ENCODE measurements at places on chromosomes 4 and X. TPM values are rescaled to one million over a fixed set of nuclear protein-coding genes. Genes with fewer than 3 reads are reported as not detected.

- H3K27ac ChIP-seq: no peak overlapping the region
- no peak overlapping the region for H3K4me3 ChIP-seq
- H3K4me1 ChIP-seq: peaks cover 16% of the 10 kb centered on the region
- no peaks in the 10 kb centered on the region for H3K27me3 ChIP-seq
- H3K36me3 ChIP-seq: no peaks in the 10 kb centered on the region
These were observed 38.8 kb downstream of the MGARP start for GRCh38 chr4:139241086-139241783.

- no peaks in the 10 kb centered on the region for H3K4me1 ChIP-seq
- no peaks in the 10 kb centered on the region for H3K27me3 ChIP-seq
- H3K27ac ChIP-seq: no peak overlapping the region
- H3K36me3 ChIP-seq: no peaks in the 10 kb centered on the region
These were observed 57.2 kb downstream of the EGF start for GRCh38 chr4:109969919-109970318.

DNA sequence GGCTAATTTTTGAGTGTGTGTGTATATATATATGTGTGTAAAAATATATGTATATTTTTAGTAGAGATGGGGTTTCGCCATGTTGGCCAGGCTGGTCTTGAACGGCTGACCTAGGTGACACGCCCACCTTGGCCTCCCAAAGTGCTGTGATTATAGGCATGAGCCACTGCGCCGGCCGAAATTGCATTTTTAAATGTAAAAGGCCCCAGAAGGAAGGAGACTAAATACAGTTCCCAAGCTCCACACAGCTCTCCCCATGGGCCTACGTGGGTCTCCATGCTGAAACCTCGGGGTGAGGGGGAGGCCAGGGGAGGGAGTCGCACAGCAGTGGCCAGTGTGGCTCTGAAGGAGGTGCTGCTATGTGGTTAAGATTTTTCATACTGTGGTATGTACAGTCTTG lies 12.8 kb upstream of the CDKN2AIP start:
- DNase-seq: no peak
- no peak overlapping the region for H3K27ac ChIP-seq
- no peaks in the 10 kb centered on the region for H3K27me3 ChIP-seq
- H3K4me1 ChIP-seq: no peaks in the 10 kb centered on the region
- no peaks in the 10 kb centered on the region for H3K36me3 ChIP-seq

GRCh38 chrX:105116486-105116885 lies 104.0 kb downstream of the TEX13A start:
- no peak overlapping the region for H3K4me3 ChIP-seq
- H3K27ac ChIP-seq: no peak overlapping the region
- DNase-seq: no peak
- no peaks in the 10 kb centered on the region for H3K27me3 ChIP-seq
- no peaks in the 10 kb centered on the region for H3K4me1 ChIP-seq
- H3K36me3 ChIP-seq: no peaks in the 10 kb centered on the region

DNA sequence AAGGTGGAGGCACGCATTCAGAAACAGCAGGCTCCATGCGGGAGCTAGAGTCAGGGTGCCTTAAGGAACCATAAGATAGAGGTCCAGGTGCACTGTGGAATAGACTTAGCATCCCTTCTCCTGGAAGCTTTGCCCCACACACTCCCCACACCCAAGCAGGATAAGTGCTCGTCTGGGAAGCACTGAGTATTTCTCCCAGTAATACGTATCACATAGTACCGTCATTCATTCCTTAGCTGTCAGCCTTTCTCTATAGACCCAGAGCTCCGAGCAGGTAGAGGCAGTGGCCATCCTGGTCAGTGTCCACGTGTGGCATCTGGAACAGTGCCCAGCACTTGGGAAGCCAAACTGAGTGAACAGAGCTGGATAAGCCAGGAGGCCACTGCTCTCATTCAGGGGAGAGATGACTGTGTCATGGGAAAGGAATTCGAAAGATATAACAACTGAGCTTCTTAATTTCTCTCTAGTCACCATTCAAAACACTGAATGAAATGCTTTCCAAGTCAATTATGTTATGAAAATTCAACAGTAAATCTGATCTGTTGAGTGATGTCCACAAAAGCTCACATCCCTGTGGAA lies 9.9 kb downstream of the APBB2 start:
- no peak for DNase-seq
- H3K27me3 ChIP-seq: no peaks in the 10 kb centered on the region
- H3K4me3 ChIP-seq: no peak overlapping the region
- no peaks in the 10 kb centered on the region for H3K36me3 ChIP-seq
- no peak overlapping the region for H3K27ac ChIP-seq
- H3K4me1 ChIP-seq: peaks cover 43% of the 10 kb centered on the region

GRCh38 chr4:24279911-24280375 lies 304.4 kb downstream of the DHX15 start:
- H3K36me3 ChIP-seq: no peaks in the 10 kb centered on the region
- no peak overlapping the region for H3K4me3 ChIP-seq

DNA sequence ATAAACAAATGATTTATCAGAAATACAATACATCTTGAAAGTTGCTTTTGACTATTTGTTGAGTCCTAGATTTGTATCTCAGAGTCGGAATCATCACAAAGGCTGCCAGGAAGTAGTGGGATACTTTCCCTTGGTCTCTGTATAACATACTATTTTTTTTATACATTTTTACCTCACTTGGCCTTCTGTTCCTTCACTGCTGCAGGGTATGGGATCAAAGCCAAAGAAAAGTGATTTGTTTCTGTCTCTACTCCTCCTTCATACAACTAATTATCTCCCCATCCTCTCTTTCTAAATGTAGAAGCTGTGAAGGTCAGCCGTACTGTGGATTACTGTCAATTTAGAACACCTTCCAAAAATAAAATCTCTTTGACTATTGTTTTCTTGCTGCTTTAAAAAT lies 24.9 kb downstream of the PALLD start:
- H3K4me1 ChIP-seq: no peaks in the 10 kb centered on the region
- no peaks in the 10 kb centered on the region for H3K36me3 ChIP-seq
- no peak for DNase-seq
- no peaks in the 10 kb centered on the region for H3K27me3 ChIP-seq
- H3K27ac ChIP-seq: no peak overlapping the region
- H3K4me3 ChIP-seq: no peak overlapping the region

- H3K27ac ChIP-seq: no peak overlapping the region
- H3K27me3 ChIP-seq: no peaks in the 10 kb centered on the region
- H3K4me3 ChIP-seq: no peak overlapping the region
- no peak for DNase-seq
These were observed 31.7 kb downstream of the RNF175 start for GRCh38 chr4:153728151-153728550.

DNA sequence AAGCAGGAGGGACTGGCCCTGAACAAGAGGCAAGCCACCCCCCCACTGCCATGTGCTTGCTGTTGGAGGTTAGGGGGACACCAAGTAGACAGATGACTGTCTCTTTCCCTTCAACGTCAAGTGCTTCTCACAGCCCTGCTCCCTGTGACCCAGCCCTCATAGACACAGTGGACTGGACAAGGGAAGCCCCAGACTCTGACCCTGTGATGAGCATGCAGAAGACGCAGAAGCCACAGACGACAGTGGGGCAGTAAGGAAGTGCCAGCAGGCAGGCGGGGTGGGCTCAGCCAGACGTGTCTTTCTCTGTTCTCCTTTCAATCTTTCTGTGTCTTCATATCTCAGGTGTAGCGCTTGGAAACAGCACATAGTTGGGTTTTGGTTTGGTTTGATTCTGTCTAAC lies 2.4 kb upstream of the L1CAM start:
- no peak overlapping the region for H3K27ac ChIP-seq
- H3K4me1 ChIP-seq: peaks cover 4% of the 10 kb centered on the region
- H3K36me3 ChIP-seq: no peaks in the 10 kb centered on the region
- no peak overlapping the region for H3K4me3 ChIP-seq
- H3K27me3 ChIP-seq: peaks cover 10% of the 10 kb centered on the region

The KCND1 gene
- 2.0 TPM for total RNA-seq

The NUDT10 gene
- total RNA-seq: 15.5 TPM

The TCEAL2 gene
- 14.7 TPM for total RNA-seq

The MAGED1 gene
- 50.1 TPM for total RNA-seq

The AGTR2 gene
- total RNA-seq: not detected

The ANOS1 gene
- 3.2 TPM for total RNA-seq

The TEX11 gene
- total RNA-seq: not detected

The CT45A10 gene
- not detected for total RNA-seq

The TMEM156 gene
- not detected for total RNA-seq
